ENCODE measurements at places on chromosomes 3 and 15.

DNA sequence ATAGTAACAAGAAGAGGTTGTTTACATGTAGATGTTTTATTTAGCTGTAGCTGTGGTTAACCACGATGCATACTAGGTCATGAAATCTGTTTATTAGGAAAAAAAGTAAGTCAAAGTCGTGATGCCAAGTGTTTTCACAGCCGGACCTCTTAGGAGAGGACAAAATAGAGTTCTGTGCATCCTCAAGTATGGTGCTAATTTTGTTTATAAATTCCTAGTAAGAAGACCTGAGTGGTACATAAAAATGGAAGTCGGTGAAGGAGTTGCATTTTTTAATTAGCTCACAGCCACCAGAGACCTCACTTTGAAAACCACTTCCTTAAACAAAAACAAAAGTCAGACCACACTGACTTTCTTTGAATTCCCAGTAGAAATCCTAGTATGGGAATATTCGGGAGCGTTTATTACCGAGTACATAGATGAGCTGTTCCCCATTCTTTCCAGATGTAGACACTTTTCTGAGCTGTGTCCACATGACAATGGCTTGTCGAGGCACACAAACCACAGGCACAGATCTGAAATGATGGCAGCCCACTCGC is 143.6 kb upstream of the UBE2E1 start:
- DNase-seq, result no peak

GRCh38 chr3:84991422-84991900 is 32.7 kb downstream of the CADM2 start:
- no peak for DNase-seq

DNA sequence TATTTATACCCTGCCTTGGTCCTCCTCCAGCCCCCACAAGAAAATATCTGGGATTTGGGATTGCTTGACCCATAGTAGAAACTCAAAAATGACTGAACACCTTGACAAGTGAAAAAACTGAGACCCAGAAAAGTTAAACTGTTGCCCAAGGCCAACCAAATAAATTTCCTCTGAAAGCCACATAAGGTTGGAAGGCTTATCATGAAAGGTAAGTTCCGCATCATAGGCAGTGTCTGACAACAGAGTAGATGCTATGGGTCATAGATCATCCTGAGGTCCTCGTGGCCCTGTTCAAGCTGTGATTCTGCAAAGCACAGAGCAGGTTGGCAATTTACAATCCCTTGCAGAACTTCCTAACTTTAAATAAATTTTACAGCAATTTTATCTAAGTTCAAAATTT is 140.8 kb upstream of the TSC22D2 start:
- no peak for DNase-seq

- DNase-seq, result no peak
Observed at GRCh38 chr15:45417303-45417950, 39.1 kb upstream of the GATM start.

DNA sequence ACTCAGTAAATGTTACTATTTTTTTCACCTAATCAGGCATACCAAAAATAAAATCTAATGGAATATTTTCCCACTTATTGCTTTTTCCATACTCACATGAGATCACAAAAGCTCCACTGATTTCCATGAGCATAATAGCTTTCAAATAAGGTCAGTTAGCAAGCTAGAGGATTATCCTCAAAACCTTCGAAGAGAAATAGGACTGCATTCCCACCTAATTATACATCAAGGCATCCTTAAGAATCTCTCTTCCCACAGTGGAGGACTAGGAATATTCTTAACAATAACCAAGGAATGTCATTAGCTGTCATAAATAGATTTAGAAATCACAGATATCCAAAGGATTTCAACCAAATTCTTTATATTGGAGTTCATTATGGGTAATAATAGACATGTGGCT is 127.9 kb upstream of the STT3B start:
- no peak for DNase-seq

DNA sequence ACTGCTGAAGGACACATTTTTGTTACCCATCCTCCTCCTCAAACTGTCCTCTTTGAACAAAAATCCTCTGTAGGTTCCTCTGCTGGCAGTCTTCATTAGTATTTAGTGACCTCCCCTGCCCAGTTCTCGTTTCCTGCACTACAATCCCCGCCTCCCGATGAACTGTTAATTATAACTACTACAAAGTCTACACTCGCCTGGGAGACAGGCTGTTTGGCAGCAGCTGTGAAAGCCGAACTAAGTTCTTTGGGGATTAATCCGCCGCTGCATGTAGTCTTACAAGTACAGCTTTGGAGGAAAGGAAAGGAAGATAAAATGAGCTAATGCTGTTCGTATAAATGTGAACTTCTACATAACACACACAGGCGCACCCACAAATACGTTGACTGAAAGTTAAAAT is 160.0 kb upstream of the WNT5A start:
- no peak for DNase-seq

DNA sequence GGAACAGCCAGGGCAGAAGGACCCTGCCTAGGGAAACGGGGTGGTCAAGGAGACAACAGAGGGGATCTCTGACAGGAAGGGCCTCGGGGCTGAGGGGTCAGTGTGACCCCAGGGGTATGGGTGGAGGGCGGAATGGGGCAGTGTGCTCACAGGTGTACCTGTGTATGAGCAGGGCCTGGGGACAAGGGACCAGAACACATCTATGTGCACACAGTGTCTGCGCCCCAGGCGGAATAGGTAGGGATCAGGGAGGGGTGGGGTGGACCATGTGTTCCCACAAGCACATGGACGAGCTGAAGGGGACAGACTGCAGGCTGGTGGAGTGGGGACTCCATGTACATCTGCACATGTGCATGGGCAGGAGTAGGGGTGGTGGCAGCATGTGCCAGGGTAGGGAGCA is 5.0 kb upstream of the TLR9 start:
- no peak for DNase-seq

DNA sequence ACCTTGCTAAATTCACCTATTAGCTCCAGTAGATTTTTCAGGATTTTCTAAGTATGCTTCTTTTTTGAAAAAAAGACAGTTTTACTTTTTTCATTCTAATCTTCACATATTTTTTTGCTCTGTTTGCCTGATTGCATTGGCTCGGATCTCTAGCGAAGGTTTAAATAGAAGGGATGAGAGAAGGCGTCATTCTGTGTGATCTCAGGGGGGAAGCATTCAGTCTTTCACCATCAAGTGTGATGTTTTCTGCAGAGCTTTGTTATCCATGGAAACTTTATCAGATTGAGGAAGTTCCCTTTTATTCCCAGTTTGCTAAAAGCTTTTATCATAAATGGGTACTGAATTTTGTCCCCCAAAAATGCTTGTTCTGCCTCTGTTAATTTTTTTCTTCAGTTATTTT is 120.3 kb downstream of the LRRK1 start:
- no peak for DNase-seq

GRCh38 chr3:143972505-143973258 is 1.1 kb downstream of the DIPK2A start:
- DNase-seq, result peak; percentile 44

DNA sequence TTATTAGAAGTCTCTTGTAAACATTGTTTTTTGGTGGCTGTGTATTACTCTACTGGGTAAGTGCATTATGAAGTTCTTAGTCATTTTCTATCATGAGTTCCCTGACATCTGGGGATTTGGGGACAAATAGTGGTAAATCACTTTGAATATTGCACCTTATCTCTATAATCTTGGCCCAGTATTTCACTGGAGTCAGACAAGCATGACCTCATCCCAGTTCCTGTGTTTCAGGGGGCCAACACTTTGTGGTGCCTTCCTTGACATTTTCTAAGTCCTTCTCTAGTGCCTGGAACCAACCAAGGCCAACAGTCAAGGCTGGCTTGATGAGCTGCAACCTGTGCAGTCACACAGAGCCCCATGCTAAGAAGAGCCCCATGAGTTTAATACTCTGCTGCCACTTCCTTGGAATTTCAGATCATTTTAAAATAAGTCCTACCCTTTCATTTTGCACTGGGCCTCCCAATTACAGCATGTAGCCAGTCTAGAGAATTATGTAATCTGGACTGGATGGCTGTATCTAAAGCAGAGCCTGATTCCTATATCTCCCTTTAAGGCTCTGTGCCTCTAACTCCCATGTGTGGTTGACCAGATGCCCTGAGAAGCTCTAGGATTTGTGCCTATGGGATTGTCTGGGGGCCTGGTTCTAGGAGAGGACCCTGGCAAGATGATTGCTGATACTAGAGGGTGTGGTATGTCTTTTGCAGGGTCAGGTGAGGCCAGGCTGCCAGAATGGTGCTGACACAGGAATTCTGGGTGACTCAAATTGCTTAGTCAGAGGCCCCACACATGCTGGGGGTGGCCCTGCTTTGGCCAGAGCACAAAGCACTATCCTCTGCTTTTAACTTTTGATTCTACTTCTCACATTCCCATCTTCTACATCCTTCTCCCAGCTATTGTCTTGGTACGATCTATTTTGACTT is 319.6 kb upstream of the TBC1D5 start:
- DNase-seq, result no peak
